ENCODE measurements at places on chromosomes 1 and 21.

GRCh38 chr21:46355161-46356004 is 31.4 kb downstream of the PCNT start:
- no peak for DNase-seq

DNA sequence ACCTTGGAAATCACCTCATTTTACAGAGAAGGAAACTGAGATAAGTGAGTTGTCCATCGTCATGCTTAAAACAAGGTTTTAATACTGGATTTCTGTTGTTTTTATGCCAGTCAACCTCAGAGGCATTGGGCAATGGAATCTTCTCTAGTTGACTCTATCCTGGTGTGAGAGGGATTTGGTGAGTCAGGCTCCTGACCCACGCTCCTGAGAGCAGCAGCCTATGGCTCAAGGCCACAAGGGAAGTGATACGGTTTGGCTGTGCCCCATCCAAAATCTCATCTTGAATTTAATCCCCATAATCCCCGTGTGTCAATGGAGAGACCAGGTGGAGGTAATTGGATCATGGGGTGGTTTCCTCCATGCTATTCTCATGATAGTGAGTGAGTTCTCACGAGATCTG is 90.1 kb downstream of the TLR5 start:
- DNase-seq: no peak

- no peak for DNase-seq
These were observed 177.2 kb downstream of the PHTF1 start for GRCh38 chr1:113582084-113582483.

DNA sequence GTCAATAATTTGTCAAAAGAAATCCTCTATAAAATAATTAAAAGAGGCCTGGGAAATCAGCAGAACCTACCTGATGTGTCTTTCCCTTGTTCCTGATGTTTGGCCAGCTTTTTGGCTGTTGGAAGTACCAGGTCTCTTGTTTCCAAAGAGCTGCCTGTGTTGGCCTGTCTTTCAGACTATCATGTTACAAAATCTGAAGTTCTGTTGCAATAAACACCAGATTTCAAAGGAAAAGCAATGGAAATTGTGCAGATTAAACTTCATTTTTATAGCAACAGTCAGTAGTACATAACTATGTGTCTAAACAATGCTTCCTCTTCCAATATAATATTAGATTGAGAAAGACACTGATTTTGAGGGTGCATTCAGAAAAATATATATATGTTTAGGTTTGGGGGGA is 647.2 kb upstream of the CXADR start:
- no peak for DNase-seq

DNA sequence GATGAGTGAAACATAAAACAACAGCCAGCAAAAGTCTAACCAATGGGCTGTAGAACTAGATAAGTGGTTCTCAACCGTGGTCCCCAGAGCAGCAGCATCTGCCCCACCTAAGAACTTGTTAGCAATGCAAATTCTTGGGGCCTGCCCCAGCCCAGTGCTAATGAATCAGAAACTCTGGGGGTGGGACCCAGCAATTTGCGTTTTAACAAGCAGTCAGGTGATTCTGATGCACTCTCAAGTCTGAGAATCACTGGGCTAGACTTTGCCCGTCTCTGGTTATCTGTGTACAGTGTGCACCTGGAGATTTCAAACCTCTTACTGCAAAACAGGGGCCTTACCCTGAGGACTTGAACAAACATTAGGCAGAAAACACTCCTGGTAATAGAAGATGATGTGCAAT is 66.5 kb downstream of the PLXNA2 start:
- DNase-seq: no peak

DNA sequence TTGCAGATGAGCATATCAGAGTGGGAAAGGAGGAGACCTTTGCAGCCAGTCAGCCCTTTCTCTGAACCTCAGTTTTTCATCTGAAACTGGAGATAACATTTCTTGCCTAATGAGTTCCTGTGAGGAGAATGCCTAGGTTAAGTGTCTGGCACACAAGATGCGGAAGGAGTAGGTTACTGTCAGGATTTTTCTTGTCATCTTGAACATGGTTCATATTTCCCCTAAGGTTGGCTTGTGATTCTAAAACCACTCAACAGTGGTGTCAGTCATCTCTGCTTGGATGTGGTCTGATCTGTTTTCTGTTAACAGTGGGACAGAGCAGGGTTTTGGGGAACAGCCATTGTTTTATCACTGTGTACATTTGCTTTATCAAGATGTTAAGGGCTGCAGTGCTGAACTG is 70.6 kb downstream of the TGFB2 start:
- DNase-seq: no peak

GRCh38 chr1:28064064-28064463 is 24.3 kb downstream of the EYA3 start:
- no peak for DNase-seq

DNA sequence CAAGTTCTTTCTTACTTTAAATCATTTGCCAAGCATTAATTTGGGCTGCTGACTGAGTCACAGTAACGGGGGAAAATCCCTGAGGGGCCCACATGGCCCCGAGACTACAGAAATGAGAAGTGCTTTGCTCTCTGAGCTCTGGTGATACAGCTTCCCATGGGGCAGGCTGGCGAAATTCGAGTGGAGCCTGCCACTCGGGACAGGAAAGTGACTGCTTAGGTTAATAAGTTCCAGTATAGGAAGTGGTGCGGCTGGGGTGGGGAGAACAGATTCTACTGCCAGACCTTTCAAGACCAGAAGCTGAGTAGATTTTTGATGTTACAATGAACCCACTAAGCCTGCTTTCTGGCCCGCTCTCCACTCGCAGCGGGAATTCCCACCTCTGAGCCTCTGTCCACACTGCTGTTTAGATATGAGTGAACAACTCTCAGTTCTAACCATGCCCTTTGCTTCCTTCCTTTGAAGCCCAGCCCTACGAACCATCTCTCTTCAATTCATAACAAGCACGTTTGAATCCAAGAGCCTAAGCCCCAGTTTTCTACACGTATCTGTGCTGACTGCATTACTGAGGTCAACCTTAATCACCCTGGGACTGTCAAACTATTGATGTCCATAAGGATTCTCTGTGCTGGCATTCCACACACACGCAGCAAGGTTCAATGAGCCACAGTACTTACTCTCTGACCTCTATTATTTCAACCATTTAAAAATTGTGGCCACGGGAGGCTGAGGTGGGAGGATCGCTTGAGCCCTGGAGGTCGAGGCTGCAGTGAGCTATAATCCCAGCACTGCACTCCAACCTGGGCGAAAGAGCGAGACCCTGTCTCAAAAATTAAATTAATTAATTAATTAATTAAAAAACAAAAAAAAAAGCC is 9.6 kb downstream of the ZBTB17 start:
- peak; percentile 75 for DNase-seq

GRCh38 chr1:40404670-40405462 is 31.3 kb downstream of the SMAP2 start:
- no peak for DNase-seq

GRCh38 chr21:31866077-31866511 is 6.7 kb upstream of the HUNK start:
- DNase-seq: peak; percentile 79

DNA sequence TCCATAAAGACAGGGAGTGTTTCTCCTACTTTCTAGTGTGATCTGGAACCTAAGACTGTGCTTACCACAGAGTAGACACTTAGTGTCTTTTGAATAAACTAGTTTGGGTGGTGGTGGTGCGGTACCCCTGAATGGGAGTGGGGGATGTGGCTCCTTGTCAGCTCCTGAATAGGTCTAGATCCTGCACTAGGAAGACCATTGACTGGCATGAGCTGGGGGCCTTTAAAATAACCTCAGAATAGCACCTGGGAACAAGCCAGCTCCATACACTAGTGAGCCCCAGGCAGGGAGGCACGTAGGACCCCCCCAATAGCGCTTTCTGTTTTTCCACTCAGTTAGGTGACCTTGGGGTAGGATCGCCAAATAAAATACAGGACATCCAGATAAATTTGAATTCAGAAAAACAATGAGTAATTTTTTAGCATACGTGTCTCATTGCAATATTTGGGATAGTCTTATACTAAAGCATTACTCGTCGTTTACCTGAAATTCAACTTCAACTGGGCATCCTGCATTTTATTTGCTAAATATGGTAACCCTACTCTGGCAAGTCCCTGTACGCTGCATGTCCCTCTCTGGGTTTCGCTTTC is 45.6 kb downstream of the AZIN2 start:
- no peak for DNase-seq

GRCh38 chr1:241998412-241998921 is 431 bp downstream of the MAP1LC3C start:
- DNase-seq: peak; percentile 45

GRCh38 chr1:90174246-90174645 is 179.3 kb downstream of the ZNF326 start:
- no peak for DNase-seq

GRCh38 chr1:161792740-161793139 is 26.6 kb downstream of the ATF6 start:
- no peak for DNase-seq

GRCh38 chr1:159091180-159091560 is 14.6 kb upstream of the AIM2 start:
- no peak for DNase-seq

DNA sequence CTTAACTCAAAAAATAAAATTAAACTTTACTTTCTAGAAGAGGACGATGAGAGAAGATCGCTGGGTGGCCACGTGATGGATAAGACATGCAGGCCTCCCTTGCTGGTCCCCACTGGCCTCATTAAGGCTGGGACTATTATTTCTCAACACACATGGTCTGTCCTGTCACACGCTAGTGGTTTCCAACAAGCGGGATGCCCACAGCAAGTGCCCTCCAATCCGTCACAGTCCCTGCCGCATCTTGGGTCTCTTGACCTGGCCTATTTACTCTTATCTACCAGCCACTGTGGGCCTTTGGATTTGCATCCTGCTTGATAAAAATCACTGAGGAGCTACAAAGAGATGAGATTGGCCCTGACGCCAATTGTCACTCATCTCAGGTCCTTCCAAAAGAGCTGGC is 30.0 kb downstream of the CAPZB start:
- no peak for DNase-seq

GRCh38 chr1:46002551-46003150 is 129.8 kb downstream of the PIK3R3 start:
- DNase-seq: no peak

DNA sequence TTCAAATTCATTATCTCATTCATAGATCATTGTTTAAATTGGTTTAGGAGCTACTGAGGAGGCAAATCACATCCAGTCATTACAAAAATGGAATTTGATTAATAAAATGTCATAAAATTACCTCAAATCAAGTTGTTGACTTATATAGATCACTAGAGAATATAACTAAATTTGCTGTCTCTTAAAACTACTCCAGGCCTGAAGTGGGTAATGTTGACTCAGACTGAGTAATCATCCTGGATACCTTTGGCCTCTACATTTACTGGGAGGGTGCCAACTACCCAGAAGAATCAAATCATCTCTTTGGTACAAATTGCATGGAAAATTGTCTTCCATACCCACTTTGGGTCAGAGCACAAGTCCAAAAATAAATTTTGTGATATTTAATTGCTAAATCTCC is 191.2 kb upstream of the GREM2 start:
- DNase-seq: no peak

DNA sequence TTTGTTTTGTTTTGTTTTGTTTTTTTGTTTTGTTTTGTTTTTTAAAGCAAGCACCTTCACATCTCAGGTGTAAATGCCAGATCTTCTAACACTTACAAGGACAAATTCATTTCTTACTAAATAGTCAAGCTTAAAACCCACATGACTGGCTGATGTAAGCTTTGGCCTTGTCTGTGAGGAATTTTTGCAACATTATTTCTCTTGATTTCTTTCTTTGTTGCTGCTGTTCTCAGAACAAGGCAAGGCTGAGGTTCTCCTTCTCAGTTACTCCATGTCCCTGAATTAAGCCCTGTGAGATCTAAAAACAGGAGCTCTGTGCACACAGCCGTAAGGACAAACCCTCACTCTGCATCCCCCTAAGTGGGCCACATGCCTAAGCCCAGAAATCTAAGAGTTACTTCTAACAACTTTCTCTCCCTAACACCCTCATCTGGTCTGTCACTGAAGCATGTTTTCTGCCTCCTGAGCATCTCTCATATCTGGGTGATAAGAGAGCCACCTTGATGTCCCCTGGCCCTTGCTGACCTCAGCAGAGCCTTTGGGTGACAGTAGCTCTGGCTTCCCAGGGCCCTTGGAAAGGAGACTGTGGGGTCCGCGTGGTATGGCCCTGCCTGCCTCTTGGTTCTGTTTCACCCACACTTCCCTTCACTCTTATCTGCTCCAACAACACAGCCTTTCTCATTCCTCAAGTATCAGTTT is 81.2 kb upstream of the HOOK1 start:
- DNase-seq: no peak

Measured in stimulated activated CD4-positive, alpha-beta T cell treated with anti-CD3 and anti-CD28 coated beads, Interleukin-2, amount 100 ng/mL, for 48 hours (primary cell).